ENCODE measurements at places on chromosomes 3 and 15.

- DNase-seq: no peak
These were observed 247.4 kb downstream of the MCTP2 start for GRCh38 chr15:94478763-94479162.

DNA sequence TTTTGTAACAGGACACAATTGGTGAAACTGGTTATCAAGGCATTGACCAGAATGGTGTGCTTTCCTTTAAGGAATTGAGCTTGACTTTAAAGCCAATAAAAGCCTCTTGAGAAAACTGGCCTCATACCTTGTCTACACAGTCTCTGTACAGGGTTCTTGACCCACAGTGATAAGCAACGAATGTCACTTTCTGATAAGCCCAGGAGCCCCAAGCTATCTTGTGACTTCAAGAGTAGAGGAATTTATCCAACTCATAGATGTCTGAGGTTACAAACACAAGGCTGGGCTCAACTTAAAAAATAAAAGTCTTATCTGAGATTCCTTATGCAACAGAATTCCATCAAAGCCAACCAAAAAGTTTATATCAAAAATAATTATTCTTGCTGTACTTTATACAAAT, 212.1 kb downstream of the GBE1 start:
- no peak for DNase-seq

- no peak for DNase-seq
These were observed 256.1 kb upstream of the PROK2 start for GRCh38 chr3:72041076-72041475.

GRCh38 chr3:113914646-113915045, 33.2 kb upstream of the ZDHHC23 start:
- no peak for DNase-seq

- no peak for DNase-seq
These were observed 72.9 kb downstream of the CLASP2 start for GRCh38 chr3:33645060-33645647.

DNA sequence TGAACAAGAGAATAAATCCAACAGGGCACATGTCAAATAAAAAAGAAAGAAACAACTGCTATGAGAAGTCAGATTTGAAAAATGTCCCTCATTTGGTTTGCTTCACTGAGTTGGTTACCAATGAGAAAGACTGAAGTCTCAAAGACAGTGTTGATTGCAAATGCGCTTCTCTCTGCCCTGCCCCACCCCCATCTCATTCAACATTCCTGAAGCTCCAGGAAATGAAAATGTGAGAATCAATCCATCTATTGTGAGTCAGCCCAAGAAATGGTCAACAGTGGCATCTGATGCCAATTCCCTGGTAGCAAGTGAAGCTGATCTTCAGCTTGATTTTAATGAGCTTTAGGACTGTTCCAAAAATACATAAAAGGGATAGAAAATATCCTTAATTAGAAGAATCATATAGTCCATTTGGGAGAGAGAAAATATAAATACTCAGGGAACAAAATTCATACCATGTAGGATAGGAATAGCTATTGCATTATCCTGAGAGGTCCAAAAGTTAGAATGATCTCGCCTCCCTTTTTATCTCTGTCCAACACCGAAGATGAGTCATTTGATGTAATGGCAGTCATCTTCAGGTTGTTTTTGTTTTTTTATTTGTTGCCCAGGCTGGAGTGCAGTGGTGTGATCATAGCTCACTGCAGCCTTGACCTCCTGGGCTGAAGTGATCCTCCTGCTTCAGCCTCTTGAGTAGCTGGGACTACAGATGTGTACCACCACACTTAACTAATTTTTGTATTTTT, 200.3 kb upstream of the UMPS start:
- no peak for DNase-seq

All from A549 (cell line).